ENCODE measurements at places on chromosomes 5 and 9.

- peak; percentile 15 for DNase-seq
Observed at GRCh38 chr9:29393064-29393463, 1819.8 kb upstream of the C9orf72 start.

GRCh38 chr5:7794823-7795222, 56.1 kb downstream of the CFAP90 start:
- no peak for DNase-seq

DNA sequence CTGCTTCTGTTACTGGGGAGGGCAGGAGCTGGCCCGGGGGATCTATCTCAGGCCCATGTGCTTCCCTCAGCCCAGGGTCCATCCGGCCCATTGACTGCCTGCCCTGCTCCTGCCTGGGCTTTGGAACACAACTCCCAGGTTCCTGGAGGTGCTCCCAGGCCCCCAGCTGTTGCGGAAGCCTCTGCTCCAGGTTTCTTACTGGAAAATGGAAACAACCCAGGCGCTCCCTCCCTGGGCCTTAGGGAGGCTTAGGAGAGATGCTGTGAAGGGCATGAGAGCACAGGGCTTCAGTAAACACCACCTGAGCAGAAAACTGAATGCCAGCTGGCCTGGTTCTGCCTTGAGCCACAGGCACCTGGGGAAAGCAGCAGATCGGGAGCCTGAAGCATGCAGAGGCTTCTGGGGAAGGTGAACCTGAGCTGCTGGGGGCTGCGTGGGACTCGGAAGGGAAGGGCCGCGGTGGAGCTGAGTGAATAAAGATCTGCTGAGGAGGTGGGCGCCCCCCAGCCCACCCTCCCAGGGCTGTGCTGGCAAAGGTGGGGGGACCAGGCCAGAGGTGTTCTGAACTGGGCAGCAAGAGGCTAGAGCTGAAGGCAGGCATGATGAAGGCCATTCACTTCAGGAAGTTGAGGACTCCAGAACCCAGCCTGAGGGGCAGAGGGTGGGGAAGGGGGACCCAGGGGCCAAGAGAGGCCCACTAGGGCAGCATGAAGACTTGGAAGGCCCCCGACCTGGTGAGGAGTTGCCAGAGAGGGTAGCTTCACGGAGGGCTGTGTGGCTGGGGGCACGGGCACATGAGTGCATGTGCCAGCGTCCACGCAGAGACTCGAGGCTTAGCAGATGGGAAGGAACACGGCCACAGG, 64.8 kb downstream of the SHB start:
- DNase-seq, result no peak

DNA sequence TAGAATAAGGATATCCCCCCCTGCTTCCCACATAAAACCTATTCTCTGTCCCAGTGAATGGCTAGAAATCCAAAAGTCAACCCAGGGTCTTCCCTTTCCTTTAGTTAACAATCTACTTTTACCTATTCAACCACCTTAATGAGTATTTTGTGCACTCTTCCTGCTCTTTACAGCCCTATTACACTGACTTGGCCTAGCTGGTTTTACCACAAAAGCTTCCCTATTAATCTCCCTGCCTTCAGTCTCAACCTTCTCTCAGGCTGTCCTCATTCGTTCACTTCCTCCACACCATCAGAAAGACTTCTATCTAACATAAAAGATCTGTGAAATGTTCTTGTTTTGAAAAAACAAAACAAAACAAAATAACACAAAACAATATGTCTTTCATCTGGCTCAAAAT, 16.2 kb downstream of the CTNNAL1 start:
- DNase-seq, result no peak

DNA sequence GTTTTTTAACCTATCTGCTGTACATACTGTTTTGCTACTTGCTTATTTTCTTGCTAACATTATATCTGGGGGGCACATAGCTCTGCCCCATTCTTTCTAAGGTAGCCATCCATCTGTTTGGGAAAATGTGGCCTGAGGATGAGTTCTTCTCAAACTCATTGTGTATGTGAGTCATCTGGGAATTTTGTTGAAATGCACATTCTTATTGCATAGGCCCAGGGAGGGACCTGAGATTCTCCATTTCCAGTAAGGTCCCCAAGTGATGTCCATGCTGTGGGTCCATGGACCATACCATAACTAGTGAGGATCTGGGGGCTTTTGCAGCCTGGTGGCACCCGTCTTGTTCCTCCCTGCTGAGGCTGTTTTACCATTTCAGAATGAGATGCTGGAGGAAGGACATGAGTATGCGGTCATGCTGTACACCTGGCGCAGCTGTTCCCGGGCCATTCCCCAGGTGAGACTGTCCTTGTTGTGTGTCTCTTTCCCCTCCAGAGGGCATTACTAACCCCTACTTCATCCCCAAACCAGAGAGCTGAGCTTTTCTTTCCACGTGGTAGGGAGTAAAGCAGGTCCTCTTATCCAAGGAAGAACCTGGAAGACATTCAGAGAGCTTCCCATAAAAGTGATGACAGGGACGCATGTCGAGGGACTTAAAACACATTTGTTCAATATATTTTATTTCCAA, 28.6 kb downstream of the CYFIP2 start:
- no peak for DNase-seq

DNA sequence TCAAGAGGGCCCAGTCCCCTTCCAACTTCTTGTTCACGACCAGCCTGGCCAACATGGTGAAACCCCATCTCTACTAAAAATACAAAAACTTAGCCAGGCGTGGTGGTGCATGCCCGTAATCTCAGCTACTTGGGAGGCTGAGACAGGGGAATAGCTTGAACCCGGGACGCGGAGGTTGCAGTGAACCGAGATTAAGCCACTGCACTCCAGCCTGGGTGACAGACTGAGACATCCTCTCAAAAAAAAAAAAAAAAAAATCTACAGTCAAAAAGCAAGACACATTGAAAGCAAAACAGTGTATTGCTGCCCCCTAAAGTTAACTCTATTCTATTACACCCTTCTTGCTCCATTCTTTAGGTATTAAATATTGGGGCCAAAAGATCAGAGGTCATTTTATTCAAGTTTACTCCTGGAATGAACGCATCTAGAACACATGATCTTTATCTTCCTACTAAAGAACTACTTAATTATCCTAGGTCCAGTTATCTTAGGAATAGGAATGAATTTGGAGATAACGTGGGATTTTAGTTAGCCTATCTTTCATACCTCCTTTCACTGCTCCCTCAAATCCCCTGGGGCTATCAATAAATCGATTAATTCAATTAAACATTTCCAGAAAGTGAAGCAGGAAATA, 2.4 kb downstream of the ATG12 start:
- DNase-seq, result peak; percentile 31

DNA sequence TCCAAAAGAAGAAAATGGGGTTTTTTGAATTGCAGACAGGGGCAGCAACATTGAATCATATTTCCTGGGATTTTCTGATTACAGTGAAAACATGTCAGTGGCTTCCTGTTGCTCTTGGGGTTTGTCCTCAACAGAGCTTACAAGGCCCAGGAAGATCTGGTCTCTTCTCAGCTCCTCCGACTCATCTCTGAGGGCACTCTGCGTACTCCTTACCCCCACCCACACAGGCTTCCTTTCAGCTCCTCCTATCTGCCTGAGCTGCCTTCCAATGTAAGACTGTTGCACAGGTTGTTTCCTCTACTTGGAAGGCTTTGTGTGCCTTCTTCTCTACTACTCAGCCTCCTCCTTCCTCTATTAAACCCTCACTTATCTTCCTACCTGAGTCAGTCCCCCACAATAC, 245.1 kb upstream of the MEF2C start:
- peak; percentile 26 for DNase-seq
